ENCODE measurements at places on chromosomes 3 and 15.

GRCh38 chr15:39154776-39155175, 426.1 kb upstream of the THBS1 start:
- no peak for DNase-seq

- peak; percentile 85 for DNase-seq
These were observed 225.1 kb upstream of the C2CD4B start for GRCh38 chr15:62389885-62390790.

DNA sequence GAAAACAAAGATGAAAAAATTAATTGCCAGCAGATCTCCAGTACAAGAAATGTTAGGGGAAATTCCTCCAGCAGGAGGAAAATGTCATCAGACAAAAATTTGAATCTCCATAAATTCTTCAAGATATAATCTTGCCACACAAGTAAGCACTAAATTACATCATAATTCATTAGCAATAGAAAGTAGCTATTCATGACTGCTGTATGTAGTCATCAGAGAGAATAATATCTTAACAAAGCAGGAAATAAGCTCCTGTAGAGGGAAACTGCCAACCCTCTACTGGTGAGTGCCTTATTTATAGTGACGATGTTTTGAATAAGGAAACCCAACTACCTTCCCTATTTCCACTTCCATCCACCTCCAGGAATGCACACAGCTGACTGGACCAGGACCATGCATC, 15.8 kb upstream of the SLC27A2 start:
- no peak for DNase-seq

DNA sequence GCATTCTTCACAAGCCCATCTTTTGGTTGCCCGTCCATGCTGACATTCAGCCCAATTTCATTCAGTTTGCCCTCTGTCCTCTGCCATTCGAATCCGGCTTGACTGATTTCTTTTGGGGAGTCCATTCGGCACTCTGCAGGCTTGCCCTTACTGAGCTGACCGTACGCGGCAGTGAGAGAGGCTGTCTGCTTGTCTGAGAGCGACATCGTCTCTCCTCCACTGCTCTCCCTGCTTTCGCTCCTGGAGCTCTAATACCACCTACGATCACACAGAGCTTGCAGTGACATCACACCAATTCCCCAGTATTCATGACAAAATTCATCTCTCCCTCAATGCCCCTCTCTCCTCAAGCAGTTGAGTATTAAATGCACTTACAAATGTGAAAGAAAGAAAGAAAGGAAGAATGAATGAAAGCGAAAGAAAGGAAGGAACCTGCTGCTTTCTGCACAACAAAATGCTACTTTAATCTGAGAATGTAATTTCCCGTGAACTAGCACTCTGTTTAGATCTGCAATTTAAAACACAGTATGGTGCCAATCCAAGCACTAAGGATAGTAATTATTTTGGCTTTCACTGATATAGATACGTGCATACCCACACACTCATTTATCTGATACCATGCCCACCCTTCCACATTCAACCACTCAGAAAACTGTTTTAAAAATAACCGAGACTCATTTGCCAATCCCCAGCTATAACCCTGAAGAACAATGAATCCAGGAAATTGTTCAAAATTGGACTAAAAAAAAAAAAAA, 89.5 kb downstream of the DHX30 start:
- DNase-seq, result no peak

DNA sequence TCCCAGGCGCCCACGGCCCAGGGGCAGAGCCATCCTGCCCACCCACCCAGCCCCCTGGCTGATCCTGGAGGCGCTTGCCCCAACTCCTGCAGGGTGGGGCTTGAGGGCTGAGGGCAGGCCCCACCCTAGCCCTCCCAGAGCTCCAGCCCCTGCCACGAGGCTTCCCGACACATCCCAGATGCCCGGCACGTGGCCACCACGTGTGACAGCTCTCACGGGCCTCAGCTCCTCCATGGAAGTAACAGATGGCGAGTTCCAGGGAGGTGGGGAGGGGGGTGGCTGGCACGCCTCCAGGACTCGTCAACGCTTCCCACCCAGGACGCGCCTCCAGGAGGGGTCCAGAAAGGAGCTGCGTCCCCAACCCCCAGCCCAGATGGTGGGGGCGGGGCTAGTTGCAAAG, 29.1 kb downstream of the PLXND1 start:
- peak; percentile 98 for DNase-seq

DNA sequence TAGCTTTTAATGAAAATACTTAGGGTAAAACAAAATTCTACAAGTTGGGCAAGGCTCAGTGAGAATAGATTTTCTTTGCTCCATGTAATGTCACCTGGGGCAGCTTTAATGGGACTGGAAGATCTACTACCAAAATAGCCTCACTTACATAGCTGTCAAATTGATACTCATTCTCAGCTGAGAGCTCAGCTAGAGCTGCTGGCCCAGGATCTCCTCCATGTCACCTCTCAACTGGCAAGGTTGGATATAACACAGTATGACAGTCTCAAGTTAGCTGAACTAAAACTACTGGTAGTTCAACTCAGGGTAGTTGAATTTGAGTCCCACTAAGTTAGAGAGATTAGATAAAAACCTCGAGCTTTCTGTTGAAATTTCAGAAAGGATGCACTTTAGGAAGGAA, 218.5 kb upstream of the PLSCR5 start:
- DNase-seq, result no peak

All from NCI-H82 (cell line).